ENCODE measurements at places on chromosomes 16 and 17.
A peak's percentile ranks its signal among the peaks of the same experiment; 100 is the strongest.

- DNase-seq = no peak
Observed at GRCh38 chr17:77072670-77073069, 68.1 kb upstream of the SEC14L1 start.

DNA sequence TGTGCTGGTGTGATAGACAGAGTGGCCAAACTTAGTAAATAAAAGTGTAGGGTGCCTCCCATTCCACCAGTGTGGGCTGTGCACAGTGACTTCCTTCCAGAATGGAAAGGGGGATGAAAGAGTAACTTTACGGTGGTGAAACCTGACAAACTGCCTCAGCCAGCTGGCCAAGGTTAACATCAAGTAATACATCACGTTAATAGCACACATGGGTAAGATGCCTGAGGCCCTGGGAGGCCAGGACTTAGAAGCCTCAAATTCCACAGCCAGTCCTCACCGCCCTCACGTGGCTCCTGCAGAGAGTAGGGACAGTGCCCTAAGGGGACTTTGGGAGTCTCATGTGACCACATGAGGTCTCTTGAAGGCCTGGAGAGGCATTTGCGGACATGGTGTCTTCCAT is 14.1 kb downstream of the RMI2 start:
- DNase-seq = no peak

- DNase-seq = peak; percentile 10
Observed at GRCh38 chr17:83136156-83136555, 56.7 kb downstream of the METRNL start.

DNA sequence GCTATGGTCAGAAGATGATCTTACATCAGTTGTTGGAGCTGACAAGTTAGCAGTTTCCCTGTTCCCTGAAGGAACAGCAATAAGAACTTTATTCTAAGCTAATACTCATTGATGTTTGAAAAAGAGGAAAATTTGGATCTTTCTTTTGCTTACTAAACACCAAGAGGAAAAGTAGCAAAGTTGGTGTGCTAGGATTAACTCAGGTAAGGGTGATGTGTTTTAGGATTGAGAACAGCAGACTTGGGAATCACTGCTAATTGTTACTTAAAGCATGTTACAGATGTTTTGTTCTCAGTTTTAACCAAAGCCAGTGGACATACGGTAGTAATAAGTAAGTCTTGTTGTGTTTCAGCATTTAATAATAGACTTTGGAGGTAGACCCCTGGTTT is 3.7 kb downstream of the SETD6 start:
- no peak for DNase-seq

DNA sequence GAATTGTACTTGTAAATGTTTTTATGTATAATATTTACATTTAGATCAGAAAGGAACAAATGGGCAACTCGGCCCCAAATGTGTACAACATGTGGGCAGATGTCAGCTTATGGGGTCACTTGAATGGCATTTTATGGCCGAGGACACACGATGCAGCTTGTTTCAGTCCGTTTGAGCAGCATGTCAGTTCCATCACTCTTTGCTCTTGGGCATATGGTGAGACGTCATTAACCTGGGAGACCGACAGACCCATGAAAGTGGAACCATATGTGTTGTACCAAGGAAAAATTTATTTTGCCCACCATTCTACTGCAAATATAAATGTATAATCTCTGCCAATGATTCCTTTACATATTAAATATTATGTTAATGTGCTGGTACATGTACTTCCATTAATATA is 561.9 kb upstream of the SOX9 start:
- DNase-seq = no peak

- no peak for DNase-seq
Observed at GRCh38 chr16:4987580-4988374, 29.6 kb downstream of the SEC14L5 start.

DNA sequence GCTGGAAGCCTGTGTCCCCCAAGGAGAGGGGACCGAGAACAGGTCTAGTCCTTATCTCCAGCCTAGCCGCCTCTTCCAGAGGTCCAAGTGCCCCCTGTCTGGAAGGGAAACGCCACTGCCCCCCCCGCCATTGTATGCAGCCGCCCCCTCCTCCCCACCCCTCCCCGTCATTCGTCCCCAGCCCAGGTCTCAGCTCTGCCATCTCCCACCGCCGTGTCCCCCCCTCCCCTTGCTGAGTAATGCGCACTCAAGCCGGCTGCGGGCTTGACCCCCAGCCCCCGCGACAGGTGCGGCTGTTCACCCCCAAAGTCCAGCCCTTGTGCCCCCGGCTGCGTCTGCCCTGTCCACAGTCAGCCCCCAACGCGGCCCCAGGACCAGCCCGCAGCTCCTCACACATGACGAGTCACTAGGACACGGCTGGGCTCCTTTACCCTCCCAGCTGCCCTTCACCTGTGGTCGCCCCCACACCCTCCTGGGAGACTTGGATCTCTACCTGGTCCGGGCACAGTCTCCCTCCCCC is 622 bp downstream of the GPRC5B start:
- DNase-seq = no peak

DNA sequence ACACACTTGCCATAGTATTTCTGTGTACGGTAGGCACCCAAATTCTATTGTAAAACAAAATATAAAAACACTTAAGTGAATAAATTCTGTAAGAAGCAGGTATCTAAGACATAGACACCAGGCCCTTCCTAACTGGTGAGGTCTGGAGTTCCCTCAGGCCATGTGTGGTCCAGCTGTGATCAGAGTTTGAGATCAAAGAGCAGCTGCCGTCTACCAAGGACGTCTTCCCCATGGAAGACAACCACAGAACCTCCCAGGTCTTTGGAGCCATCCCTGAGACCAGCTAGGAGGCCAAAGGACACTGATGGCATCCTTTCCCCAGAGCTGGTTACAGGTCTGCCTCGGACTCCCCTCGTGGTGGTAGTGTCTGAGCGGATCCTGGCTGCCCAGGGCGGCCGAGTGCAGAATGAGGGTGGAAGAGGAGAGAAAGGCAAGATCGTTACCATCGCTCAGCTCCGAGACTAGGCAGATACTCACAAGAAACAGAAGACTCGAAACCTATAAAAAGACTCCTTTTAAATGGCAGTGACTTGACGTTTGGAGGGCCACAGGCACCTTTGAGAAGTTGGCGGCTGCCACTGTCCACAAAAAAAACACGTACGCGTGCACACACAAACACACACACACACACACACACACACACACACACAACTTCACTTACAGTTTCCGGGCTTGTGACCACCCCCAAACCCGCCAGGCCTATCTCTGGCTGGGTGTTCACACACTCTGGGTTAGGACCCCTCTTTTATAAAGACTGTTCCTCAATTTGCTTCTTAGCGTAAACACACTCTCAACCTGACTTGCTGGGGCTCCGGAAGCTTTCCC is 7.5 kb downstream of the TIMP2 start:
- DNase-seq = no peak

GRCh38 chr16:28597692-28598261 is 927 bp upstream of the SULT1A2 start:
- no peak for DNase-seq

DNA sequence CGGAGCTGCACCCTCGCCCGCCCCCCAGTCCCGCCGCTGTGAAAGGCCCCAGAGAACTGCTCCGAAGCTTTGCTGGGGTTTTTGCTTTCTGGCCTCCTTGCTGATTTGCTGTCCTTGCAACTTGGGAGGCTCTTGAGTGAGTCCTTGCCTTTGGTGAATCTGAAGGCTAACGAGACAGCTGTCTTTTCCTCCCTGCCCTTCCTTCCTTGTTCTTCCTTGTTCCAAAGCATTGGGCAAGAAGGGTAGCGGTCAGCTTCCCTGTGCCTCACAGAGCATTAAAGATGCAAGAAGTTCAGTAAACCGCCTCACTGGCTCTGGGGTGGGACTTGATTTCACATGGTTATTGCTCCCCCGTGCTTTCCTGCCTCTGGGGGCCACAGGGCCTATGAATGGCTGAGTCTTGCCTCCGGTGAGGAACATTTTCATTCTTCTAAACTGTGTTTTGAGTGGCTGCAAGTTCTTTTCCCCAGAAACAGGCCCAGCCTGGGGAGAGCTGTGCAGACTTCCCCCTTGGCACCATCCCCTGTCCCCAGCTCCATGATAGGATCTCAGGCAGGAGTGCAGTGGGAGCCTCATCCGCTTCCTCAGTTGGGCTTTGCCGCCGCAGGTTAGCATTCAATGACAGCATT is 1.4 kb downstream of the YPEL2 start:
- peak; percentile 53 for DNase-seq

DNA sequence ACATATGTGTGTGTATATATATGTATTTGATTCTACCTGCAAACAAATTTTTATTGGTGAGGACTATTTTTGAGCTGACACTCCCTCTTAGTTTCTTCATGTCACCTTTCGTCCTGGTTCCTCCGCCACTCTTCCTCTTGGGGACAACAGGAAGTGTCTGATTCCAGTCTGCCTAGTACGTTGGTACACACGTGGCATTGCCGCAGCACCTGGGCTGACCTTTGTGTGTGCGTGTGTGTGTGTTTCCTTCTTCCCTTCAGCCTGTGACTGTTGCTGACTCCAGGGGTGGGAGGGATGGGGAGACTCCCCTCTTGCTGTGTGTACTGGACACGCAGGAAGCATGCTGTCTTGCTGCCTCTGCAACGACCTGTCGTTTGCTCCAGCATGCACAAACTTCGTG is 29.4 kb upstream of the CACNG5 start:
- DNase-seq = no peak

DNA sequence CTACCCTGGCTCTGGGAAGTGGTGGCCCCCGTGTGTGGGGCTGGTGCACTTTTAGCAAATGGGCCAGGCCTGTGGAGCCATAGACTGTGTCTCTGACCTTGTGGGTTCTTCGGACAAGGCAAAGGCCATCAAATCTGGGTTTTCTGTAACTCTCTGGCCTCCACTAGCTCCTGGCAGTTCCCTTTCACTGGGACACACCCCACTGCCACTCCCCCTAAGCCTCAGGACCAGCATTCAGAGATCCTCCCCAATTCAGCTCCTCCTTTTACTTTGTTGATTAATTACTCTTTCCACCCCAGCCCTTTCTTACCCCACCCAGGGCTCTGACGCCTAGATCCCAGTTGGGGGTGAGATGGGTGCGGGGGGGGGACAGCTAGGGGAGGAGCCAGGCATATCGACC is 53.9 kb upstream of the IRX3 start:
- DNase-seq = no peak

DNA sequence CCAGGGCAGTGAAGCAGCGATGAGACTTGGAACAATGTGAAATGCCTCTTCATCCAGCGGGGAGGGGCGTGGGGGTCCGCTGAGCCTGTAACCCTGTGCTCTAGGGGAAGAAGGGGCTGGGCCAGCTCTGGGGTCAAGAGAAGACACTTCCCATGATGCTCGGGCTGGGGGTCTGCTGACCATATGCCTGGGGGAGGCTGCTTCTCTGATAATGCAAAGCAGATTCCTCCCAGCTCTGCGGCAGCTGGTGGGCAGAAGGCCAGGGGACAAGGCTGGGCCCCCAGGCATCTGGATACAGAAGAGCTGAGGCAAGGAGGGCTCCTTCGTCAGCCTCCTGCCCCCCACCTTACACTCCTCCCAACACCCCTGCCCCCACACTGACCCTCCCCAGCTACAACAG is 24.7 kb downstream of the NGFR start:
- DNase-seq = no peak

GRCh38 chr17:82013341-82013740 is 9.3 kb downstream of the CENPX start:
- DNase-seq = peak; percentile 74
